ENCODE measurements at places on chromosomes 2 and 18.

DNA sequence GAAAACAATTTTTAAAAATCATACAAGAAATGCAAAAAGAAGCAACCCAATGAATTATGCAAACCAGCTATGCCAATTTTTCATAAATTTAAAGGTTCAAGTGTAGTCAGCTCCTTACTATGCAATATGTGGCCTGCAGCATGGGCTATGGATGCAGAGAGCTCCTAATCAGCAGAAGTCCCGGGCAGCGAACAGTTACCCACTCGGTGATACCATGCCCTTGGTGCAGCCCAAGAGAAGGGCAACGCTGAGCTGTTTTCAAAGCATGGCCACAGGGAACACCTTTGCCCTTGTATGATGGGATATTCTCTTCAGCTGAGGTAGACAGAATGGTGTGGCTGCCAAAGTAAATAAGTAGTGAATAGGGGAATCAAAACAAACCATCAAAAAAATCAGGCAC lies 17.3 kb upstream of the ARL5A start:
- no peak for DNase-seq

DNA sequence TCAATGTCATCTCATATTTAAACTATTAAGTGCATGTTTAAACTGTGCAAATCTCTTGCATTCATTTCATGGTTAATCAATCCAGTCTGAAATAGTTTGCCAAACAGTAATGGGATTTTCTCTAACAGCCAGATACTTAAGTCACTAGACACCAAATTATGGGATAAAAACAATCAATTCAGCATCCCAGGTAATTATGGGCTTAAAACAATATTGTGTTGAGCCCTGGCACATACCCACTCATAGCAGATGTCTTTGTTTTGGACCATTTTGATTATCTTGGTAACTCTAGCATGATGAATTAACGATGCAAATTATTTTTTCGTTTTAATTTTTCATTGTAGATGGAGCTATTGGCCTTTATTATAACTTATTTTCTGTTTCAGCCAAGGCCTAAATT lies 118.5 kb upstream of the CD302 start:
- no peak for DNase-seq

DNA sequence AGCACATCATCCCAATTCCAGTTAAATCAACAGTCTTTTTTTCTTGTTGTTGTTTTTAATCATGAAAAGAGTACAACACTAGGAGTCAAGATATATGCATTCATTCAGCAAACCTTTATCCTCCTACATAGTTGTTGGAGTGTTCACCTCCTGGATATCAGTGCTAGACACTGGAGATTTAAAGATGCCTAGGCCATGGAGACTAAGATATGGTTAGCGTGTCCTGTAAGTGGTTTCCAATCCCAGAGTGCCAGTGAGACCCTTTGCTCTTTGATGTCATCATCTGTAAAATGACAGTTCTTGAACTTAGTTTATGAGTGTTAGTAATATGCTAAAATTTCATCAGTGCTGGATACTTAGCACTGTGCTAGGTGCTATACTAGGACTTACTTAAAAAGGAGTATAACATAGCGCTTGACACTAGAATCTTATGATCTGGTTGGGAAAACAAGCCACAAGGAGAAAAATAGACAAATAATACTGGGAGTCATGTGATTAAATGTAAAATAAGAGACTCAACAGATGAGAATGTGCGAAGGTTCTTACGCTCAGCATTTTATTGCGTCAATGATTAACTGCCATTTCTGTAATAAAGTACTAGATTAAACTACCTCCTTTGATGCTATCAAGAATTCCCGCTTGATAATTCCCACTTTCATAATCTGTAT lies 31.5 kb downstream of the BABAM2 start:
- DNase-seq: no peak

DNA sequence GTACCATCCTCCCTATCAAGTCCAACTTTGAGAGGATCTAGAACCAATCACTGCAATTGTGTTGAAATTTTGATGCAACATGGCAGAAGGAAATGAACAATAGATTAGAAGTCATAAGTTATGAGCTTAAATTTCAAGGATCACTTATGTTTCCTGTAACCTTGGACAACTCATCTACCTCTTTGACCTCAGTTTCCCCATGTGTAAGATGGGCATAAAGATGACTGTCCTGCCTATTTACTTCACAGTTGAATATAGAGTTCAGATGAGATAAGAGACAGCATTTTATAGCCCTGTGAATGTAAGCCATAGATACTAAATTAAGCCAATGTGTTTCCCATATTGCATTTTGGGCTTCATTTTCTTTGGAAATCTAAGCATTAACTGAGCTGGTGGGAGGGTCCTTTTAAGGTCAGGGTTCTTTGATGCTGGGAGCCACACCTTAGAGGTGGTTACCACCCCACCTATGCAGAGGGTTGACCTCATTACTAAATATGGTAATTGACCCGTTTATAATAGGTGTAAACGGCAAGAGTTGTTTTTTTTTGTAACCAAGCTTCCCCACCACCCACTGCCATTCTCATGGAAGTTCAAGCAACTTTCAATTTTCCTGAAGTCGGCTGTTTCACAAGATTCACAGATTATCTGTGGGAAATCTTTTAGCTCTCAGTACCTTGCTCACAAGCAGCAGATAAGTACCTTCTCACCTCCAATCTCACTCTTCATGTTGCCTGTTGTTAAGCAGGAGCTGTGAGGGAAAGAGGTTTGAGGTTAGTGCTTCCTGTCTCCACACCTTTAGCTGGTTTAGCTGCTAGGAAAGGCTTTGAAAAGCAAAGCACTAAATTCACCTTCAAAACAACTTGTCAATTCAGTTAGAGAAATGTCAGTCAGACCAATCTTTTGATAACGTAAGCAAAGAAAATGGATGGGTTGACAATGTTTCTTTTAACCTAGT lies 13.3 kb downstream of the CD28 start:
- no peak for DNase-seq

DNA sequence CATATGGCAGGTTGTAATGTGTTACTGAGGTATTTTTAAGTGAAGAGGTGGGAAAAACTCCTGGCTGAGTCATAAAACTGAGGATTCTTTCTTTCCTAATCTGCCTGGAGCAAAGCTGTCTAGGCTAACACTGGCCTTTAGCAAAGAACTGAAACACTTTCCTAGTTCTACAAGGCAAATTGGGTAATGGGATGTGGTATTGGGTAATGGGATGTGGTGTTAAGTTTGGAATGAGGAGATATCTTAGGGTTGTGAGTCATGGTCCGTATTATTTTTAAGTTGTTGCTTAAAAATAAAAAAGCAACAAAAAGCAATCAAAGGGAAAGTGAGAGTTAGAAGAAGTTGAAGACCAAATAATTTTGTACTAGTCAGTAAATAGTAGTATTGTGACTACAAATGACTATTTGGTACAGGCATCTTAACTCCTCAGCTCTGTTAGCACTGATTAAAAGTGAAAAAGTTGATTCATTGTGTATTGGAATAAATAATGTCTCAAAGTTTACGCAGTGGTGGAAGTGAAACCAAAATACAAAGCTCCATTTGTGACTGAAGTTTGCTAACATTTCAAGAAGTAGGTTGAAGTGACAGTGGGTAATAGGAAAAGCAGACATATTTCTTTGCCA lies 216.8 kb downstream of the CAMKMT start:
- DNase-seq: peak; percentile 29

GRCh38 chr2:67858886-67859285 lies 203.9 kb downstream of the C1D start:
- no peak for DNase-seq

- DNase-seq: no peak
These were observed 147.9 kb upstream of the CAVIN2 start for GRCh38 chr2:191994749-191995148.

- no peak for DNase-seq
These were observed 46.3 kb upstream of the SEMA4C start for GRCh38 chr2:96916156-96916630.

- no peak for DNase-seq
These were observed 271.3 kb downstream of the CYRIA start for GRCh38 chr2:16394072-16394985.

DNA sequence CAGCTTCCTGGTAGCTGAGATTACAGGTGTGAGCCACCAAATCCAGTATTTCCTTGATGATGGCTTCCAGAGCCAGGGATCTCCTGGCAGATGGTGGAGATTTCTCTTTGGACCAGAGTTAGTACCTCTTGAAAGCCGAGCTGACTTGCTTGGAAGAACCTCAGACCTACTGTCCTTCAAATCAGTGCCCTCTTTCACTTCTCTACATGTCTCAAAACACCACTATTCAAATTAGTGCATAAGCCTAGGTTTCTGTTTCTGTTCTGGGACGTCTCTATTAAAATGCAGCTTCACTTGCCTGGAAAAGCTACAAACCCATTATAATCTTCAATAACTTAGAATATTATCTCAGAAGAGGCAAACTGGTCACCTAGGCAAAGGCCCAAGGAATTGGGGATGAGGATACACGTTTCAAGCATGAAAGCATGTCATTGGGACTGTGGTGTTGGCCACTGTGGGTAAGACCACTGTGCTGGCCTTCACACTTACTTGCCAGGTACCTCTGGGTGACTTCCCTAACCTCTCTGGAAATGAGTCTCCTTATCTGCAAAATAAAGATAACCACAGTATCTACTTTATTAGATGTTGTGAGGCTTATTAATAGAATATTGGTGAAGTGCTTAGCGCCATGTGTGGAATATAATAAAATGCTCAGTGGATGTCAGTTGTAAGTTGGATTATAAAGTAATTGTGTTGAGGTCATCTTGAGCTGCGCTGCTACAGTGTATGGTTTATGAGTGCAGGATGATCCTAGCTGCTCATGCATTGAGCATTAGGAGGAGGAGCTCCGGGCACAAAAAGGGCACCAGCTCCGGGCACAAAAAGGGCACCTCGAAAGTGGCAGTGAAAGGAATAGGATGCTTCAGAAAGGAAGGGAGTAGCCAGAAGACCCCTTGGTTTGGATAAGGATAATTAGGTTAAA lies 84.5 kb downstream of the DOCK10 start:
- DNase-seq: no peak

DNA sequence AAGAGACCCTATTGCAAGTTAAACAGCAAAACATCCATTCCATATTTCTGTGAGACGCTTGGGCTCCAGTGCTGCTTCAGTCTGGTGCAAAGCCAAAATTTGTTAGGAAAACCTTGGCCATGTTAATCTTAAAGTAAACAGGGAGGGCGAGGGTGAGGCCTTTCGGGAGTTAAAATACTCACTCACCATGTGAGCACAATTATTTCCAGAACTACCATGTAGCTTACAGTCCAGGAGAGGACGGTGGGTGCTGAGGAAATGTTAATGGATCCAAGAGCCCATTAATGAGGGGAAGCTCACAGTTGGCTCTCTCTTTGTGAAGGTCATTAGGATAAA lies 286.4 kb downstream of the SLC8A1 start:
- DNase-seq: no peak

DNA sequence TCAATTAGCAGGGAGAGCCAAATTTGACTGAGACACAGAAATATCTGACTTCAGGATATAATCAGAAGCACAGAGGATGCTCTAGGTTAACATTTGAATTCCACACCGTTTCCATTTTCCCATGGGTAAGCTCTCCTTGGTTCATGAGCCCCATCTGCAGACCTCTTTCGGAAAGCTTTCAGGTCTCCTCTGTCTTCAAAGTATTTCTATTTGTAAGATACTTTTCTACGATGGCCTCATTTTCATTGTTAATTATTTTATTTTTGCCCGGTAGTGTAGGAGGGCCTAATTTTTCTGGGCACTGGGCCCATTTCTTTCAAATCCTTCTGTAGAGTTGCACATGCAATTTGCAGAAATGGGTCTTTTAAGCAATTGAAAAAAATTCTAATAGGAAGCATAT lies 53.8 kb downstream of the LRPPRC start:
- no peak for DNase-seq
